ENCODE measurements at places on chromosomes 5 and 9.

DNA sequence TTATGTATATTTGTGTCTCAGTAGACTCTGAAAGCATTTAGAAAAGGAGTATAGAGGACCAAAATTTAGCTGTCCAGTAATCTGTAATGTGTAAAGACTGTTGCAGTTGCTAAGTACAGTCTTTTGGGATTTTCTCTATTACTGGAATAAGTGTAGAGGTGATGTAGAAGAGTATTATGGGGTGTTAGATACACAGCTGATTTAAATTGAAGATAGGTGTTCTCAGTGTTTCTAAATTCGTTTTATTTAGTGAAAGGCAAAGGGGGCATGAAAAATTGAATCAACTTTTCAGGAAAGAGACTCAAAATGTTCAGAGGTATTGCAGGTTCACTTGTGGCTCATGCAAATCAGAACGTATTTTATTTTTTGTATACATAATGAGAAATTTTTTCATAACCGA, 13.6 kb downstream of the SMAD5 start:
- DNase-seq: no peak

GRCh38 chr5:132830436-132831094, at the start of gene SHROOM1:
Gene SHROOM1 (minus strand): TSS chr5:132830647. CDS start chr5:132826140, 4,507 bp downstream.
- DNase-seq: no peak

DNA sequence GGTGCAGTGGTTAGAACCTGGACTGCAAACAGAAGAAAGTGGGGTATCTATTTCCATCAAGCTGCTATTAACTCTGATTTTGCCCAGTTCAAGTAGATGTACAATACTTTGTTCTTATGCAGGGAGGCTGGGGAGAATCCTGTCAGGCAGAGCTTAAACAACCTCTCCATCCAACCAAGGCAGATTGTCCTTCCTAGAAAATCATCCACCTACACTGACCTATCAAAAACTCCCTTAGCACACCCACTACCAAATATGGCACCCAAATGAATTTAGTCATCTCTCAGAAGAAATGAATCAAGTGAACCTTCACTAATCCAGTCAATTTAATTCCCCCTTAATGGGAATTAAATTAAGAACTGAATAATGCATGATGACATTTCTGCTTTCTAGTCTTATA, 18.4 kb upstream of the HEMGN start:
- no peak for DNase-seq

DNA sequence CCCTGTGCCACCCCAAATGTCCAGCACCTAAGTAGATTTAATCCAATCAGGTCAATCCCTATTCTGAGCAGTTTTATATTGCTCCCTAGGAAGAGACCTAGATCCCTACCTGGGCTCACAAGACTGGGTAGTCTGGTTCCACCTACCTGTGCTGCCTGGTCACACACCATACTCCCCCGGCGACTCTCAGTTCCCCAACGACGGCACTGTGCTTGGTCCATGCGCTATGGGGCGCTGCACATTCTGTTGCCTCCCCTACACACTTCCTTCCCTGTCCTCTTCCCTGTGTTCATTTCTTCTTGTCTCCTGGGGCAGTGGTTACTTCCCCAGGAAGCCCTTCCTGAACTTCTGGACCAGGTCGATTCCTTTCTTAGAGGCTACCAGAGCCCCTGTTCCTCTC, 109.9 kb upstream of the IL12B start:
- no peak for DNase-seq

DNA sequence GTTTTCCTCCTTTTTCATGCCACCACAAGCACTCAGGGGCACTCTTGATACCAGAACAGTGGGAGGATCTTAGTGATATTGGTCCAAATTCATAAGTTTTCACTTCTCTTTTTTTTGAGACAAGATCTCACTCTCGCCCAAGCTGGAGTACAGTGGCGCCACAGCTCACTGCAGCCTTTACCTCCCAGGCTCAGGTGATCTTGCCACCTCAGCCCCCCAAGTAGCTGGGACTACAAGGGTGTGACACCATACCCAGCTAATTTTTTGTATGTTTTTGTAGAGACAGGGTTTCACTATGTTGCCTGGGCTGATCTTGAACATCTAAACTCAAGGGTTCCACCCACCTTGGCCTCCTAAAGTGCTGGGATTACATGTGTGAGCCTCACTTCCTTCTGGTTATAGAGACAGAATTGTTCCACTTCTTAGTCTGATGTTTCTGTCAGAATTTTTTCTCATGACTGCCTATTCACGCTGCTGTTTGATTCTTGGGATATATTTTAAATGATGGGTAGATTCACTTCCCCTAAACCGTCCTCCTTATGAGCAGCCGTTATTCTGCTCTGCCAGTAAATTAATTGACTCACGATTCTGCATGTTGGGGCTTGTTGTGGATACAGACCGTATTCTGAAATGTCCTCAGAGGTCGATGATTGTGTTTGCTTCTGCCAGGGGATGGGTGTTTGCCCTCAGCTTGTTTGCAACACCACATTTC, 30.8 kb downstream of the MTAP start:
- no peak for DNase-seq

GRCh38 chr9:37382982-37383357, 39.5 kb upstream of the GRHPR start:
- no peak for DNase-seq

DNA sequence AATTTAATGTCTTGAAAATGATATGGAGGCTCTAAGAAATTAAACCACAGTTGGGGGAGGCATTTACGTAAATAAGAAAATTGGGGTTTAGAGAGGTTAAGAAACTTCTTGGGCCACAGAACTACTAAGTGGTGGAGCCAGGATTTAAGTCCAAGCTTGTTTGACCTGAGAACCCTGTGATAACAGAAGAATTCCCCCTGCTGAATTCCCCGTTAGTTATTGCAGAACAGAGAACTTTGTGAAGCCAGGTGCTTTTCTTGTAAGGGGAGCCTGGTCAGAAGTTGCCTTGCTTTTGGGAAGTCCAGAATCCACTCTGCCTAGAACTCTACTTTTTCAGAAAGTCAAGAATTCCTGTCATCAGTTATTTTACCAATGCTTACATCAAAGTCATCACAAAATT, 309.3 kb upstream of the SEMA6A start:
- no peak for DNase-seq

GRCh38 chr9:116476935-116477381, 210.1 kb upstream of the TRIM32 start:
- DNase-seq: no peak

DNA sequence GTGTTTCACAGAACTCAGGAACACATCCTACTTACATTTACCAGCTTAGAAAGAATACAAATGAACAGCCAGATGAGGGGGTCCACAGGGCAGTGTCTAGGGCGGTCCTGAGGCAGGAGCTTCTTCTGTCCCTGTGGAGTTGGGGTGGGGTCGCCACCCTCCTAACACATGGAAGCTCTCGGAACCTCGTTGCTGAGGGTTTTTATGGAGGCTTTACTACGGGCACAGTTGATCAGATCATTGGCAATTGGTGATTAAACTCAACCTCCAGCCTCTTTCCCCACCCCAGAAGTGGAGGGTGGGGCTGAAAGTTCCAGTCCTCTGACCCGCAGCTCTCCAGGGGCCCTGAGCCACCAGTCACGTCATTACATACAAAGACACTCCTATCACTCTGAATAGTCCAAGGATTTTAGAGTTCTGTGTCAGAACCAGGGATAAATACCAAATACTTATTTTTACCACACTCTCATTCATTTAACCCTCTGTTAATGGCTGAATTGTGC, 156.9 kb downstream of the COL23A1 start:
- DNase-seq: no peak

DNA sequence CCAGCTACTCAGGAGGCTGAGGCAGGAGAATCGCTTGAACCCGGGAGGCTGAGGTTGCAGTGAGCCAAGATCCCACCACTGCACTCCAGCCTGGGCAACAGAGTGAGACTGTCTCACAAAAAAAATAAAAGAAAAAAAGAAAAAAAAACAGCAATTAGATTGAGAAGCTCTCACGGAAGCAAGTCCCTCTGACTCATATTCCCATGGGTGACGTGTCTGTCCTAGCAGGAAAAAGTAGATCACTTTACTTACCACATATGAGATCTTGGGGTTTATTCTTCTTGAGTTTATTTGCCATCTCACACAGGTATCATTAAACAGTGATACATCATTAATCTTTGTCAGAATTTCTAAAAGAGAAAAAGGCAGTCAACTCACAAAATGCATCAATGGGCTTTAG, 62.6 kb downstream of the SUSD1 start:
- DNase-seq: no peak

DNA sequence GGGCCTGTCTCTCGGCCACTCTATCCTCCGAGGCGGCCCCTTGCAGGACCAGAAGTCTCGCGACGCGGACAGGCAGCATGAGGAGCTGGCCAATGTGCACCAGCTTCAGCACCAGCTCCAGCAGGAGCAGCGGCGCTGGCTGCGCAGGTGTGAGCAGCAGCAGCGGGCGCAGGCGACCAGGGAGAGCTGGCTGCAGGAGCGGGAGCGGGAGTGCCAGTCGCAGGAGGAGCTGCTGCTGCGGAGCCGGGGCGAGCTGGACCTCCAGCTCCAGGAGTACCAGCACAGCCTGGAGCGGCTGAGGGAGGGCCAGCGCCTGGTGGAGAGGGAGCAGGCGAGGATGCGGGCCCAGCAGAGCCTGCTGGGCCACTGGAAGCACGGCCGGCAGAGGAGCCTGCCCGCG, 283.5 kb downstream of the ARHGEF28 start:
- DNase-seq: no peak

DNA sequence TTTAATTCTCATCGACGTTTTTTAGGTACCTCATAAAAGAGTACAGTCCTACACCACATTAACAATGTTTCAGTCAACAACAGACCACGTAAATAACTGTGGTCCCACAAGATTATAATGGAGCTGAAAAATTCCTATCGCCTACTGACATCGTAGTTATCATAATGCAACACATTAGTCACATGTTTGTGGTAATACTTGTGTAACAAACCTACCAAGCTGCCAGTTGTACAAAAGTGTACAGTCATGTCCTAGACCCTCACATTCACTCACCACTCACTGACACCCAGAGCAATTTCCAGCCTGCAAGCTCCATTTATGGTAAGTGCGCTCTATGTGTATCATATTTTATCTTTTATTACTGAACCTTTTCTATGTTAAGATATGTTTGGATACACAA, 16.8 kb downstream of the GNAQ start:
- no peak for DNase-seq

DNA sequence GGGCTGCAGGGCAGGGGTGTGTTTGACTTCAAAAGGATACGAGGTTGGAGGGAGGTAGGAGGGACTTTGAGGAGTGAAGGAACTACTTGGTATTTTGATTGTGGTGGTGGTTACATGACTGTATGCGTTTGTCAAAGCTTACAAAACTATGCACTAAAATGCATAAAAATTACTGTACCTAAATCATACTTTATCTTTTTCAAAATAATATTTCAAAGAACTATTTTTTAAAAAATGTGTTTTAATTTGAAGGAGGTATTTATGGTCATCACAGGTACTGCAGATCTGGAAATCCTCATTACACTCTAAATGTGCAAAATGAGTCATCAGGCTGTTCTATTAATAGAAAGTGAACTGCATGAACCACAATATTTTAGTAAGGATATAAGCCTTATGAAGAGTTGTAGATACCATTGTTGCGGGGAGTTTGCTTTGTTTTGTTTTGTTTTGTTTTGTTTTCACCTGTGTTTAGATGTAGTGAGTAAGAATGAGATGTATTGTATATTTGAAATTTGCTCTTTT, 116.9 kb downstream of the ARRDC3 start:
- no peak for DNase-seq

- no peak for DNase-seq
These were observed 36.9 kb upstream of the ANKRD55 start for GRCh38 chr5:56270058-56270457.

- DNase-seq: no peak
These were observed 74.9 kb downstream of the C9orf152 start for GRCh38 chr9:110133059-110133458.

- DNase-seq: no peak
These were observed 30.6 kb downstream of the ZNF169 start for GRCh38 chr9:94289691-94290090.

GRCh38 chr9:111663301-111663823, 2.0 kb downstream of the GNG10 start:
- no peak for DNase-seq

- no peak for DNase-seq
These were observed 113.9 kb downstream of the DCP2 start for GRCh38 chr5:113090336-113091106.

GRCh38 chr9:122115176-122116035, 22.3 kb upstream of the TTLL11 start:
- DNase-seq: no peak

GRCh38 chr5:80629281-80629680, 25.2 kb upstream of the MSH3 start:
- no peak for DNase-seq

DNA sequence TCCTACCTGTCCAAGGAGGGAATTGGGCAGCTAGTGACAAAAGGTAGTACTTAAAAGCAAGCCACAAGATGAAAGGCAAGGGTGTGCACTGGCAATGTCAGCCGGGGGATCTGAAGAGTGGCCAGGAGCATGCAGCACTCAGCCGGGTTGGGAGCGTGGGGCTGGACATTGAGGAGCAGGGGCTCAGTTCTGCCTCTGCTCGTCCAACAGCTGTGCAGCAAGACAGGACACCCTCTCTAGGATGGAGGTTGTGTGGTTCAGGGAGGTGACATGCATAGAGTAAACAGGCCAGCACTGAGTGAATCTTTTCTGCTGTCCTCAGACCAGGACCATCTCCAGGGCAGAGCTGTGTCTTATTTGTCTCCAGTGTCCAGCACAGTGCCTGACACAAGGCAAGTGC, 235.3 kb downstream of the CRB2 start:
- no peak for DNase-seq

- no peak for DNase-seq
These were observed 18.2 kb downstream of the SLC9A3 start for GRCh38 chr5:505951-506525.

- DNase-seq: no peak
These were observed 81.8 kb downstream of the ZNF618 start for GRCh38 chr9:113957821-113958341.

DNA sequence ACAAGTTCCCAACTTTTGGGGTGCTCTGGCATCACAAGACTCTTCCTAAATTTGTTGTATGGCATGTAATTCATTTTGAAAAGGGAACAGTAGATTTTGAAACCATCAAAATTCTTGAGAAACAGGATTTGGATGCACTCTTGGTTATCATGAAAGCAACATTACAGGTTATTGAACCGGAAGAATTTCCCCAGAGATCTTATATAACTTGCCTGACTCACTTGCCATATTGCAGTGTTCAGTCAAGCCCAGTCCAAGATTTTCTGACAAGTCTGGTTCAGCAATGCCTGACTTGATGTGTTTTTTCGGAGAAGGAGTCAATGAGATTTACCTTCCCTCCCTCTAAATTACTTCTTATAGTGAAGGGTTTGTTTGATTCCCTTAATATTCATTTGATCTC, 32.0 kb downstream of the SMIM15 start:
- DNase-seq: no peak

GRCh38 chr5:154829589-154830218, 20.7 kb downstream of the FAXDC2 start:
- DNase-seq: no peak

DNA sequence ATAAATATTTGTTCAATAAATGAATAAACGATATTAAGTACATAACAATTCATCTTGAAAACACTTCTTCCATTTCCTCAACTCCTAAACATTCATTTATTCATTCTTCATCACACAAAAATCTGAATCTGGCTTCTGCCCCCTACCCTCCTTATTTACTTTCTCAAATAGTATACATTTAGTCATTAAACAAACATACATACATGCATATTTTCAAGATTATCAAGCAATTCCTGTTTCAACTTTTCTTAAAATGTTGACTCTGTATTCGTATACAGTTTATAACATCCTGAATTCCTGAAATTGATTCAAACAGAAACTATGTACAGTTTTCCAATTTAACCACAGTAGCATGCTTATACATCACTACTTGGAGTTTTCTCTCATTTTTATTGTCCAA, 129.0 kb downstream of the MUSK start:
- DNase-seq: no peak
